ENCODE measurements at places on chromosomes 6 and 20.

GRCh38 chr6:31173406-31173805 lies 2.9 kb upstream of the POU5F1 start:
- DNase-seq, result no peak

DNA sequence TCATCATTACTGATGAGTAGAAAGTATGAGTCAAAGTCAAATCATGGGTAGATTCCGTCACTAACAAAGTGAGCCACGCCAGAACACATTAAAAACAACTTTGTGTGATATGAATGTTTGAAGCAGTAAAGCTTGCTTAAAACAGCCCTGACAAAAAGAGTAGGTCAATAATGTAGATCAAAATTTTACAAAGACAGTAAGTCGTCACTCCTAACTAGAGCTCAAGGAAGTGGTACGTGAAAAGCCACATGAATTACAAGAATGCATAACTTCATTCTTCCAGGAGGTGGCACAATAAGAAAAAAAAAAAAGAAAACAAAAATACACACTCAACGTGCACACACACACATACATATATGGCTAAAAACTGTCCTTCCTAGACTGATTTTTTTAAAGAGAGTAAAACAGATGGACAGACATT lies 69.9 kb downstream of the HACE1 start:
- DNase-seq, result peak; percentile 72

DNA sequence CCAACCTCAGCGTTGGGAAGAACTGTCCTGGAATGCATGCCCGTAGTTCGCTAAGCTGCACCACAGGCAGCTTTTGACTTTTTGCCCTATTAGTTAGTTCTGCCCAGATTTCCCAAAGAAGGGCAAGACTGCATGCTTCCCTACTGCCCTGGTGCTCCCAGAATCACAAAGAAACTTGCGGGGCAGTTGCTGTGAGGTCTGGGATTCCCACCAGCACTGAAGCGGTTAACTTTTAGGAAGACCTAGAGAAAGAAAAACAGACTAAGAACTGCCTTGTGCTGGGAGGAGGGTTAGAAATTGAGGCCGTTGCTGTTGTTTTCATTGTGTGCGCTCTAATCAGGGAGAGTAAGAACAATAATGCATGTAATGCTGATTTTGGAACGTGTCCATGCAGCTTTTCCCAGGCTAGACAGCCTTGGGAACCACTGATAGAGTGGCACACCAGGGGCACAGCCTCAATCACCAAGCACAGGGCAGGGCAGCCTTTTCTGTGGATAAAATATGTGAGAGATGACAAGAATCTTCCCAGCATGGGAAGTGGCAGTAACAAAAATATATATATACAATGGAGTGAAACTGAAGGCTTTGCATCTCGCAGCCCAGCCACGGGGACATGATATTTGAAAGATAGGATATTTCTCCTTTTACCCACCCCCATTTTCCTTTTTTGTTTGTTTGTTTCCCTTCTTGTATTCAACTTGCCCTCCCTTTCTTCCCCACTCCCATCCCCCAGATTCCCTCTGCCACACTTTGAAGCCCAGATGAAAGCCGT lies 137.7 kb upstream of the HEY2 start:
- DNase-seq, result no peak

DNA sequence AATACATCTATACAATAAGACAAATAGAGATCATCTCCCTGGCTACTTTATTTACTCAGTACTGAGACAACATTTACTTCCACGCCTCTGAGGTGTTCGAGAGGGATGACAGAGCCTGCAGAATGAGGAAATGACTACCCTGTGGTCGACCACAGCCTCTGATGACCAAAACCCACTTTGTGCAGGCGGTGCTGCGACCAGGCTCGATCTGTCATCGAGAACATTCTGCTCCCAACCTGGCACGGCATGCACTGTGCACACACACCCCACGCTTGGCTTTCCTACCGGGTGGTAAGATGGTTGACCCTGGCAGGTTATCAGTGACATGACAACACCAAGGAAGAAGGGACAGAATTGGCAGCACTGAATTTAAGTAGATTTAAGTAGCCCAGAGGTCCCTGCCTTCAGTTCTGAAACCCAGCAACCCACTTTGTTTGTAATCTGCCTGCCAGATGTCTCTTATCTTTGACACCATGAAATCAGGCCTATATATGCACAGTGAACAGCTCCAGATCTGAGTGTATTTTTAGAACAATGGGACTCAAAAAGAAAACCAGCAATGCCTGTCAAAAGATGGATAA lies 42.6 kb downstream of the TTI1 start:
- DNase-seq, result peak; percentile 89
